ENCODE measurements at places on chromosomes 6 and 20.

- no peak for DNase-seq
Measured at GRCh38 chr6:67898875-67899274, 736.2 kb upstream of the ADGRB3 start.

DNA sequence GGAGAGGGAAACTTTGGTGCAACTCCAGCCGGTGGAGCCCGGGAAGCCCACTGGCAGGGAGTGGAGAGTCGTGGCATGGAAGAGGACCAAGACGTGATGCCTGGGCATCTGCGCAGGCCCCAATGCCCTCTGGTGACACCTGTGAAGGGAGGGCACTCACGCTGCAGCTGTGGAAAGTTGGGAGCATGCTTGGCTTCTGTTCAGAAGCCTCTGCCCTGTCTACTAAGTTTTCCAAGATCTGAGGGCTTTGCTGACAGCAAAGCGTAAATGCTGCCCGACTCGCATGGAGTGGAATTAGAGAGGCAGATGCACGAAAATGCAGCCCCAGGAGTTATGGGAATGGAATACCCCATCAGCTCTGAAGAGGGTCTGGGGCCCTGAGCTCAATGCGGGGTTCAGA, 75.7 kb downstream of the SYNDIG1 start:
- DNase-seq, result no peak

DNA sequence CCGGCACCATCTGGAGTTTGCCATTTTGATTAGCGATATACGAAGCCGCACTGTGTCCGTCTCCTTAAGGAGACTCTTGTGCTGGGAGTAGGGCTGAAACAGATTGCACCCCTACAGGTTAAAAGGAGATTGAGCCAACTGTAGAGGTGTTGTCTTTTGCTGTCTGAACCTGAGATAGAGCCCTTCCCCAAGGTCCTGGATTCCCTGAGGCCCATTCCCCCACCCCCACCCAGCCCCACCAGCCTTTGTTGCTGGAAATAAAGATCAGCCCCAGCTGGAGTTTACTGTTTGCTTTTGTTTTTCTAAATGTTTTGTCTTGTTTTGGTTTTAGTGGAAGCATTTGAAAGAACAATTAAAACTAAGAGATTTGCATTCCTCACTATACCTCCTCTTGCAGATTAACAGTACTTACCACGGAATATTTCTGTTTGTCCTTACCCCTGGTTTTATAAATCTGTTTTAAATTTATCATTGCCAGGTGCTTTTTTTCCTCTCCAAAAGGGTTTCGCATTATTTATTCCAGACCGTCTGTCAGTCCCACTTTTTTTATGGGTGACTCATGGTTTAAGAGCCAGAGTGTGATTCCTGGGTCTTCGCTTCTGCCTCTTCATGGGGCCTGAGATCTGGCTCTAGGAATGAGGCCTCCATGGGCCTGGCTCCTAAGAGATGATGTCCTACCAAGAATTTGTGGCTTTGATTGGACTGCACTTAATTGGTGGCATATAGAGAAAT, 169.2 kb downstream of the DTNBP1 start:
- no peak for DNase-seq

GRCh38 chr20:4138056-4138455, 122.7 kb upstream of the RNF24 start:
- no peak for DNase-seq

- DNase-seq, result no peak
Measured at GRCh38 chr20:22836211-22836610, 198.9 kb upstream of the SSTR4 start.

GRCh38 chr20:44706301-44707017, 8.7 kb upstream of the CCN5 start:
- DNase-seq, result no peak

- no peak for DNase-seq
Measured at GRCh38 chr6:37990762-37991525, 171.4 kb downstream of the ZFAND3 start.

- no peak for DNase-seq
Measured at GRCh38 chr6:62452586-62452985, 166.6 kb upstream of the KHDRBS2 start.

GRCh38 chr6:93624408-93624807, 205.0 kb upstream of the EPHA7 start:
- DNase-seq, result no peak

DNA sequence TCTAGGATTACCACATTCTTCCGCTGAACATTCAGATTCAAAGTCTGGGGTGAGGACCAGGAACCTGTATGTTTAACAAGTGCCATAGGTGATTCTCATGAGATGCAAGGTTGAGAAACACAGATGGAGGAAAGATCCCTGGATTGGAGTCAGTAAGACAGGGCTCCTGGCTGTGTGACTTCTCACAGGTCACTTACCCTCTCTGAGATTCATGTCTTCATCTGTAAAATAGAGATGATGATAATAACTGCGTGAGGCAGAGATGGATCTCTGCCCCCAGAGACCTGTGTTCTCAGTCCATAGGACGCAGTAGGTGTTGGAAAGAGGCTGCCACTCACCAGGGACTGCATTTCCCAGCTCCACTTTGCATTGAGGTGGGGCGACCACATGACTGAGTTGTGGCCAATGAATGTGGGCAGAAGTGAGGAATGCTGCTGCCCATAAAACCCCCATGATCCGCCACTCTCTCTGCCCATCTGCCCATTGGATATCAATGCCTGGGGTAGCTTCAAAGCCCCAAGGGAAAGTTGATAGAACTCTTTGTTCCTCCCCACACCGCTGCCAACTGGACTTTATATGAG, 13.6 kb upstream of the GDAP1L1 start:
- no peak for DNase-seq

DNA sequence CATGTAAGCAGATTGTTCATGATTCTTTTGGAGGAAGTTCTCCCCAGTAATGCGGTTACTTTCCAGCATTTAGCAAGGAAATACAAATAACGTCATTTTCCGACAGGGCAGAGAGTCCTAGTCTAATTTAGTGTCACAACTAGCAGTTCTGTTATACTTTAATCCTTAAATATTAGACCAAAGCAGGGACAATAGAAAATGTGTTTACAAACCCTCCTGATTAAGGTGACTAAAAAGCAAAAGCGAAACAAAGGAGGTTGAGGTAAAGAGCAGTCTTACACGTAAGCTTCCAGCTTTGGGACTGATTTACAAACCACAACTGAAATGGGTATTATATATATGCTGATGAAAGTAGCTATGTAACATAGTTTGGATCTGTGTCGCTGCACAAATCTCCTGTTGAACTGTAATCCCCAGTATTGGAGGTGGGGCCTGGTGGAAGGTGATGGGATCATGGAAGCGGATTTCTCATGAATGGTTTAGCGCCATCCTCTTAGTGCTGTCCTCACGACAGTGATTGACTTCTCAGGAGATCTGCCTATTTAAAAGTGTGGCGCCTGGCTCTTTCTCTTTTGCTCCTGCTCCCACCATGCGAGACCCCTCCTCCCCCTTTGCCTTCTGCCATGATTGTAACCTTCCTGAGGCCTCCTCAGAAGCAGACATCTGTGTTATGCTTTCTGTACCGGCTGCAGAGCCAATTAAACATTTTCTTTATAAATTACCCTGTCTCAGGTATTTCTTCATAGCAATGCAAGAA, 81.9 kb downstream of the PLCB1 start:
- no peak for DNase-seq

- no peak for DNase-seq
Measured at GRCh38 chr20:23925789-23926525, 46.4 kb upstream of the CST5 start.

GRCh38 chr6:154232013-154232910, 124.3 kb downstream of the IPCEF1 start:
- DNase-seq, result no peak

GRCh38 chr6:169411296-169411695, 157.7 kb upstream of the THBS2 start:
- DNase-seq, result no peak

- no peak for DNase-seq
Measured at GRCh38 chr6:131519670-131520436, 53.2 kb upstream of the ARG1 start.

GRCh38 chr6:27025351-27025750, 222.2 kb upstream of the PRSS16 start:
- no peak for DNase-seq

DNA sequence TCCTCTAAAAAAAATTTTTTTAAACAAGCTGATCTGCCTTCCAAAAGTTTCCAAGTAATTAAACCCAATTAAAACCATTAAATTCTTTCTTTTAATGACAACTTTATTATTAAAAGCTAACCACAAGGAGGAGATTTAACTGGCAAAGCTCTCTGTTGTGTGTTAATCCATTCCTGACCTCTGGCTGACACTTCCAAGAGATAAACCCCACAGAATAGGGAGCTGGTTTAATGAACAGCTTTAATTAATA, 230.8 kb downstream of the EYA2 start:
- DNase-seq, result no peak

DNA sequence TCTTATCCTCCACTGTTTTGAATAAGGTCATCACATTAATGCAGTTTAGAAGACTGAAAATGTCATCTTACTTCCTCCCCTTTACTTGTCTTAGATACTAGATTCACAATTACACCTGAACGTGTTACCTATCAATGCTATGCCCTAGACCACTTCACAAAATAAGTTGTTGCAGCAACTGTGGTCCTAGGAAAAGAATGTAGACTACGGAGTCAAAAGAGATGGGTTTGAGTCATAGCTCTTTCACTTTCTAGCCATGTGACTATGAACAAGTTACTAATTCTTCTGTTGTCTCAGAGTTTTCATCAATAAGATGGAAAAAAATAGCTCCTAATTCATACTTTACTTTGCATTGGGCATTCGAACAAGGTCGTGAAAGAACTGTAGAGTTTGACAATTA, 164.3 kb upstream of the PREP start:
- no peak for DNase-seq

GRCh38 chr6:39568896-39569295, 156.3 kb downstream of the KIF6 start:
- no peak for DNase-seq

DNA sequence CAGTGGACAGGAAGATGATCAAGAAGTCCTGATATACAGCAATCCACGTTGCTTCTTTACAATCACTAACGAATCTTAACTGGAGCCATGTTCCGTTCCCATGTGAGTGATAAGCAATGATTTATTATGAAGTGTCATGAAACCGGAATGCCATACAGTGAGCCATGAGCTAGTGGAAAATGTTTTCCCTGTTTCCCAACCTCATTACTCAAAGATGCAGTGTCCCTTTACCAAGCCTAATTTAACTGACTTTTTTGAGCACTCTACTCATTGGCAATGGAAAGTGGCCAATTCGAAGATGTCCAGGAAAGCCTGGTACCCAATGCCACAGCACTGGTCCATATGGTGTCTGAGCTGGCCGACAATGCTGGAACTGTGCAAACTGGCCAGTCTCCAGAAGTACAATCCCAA, 148.3 kb downstream of the ZNF217 start:
- DNase-seq, result no peak

DNA sequence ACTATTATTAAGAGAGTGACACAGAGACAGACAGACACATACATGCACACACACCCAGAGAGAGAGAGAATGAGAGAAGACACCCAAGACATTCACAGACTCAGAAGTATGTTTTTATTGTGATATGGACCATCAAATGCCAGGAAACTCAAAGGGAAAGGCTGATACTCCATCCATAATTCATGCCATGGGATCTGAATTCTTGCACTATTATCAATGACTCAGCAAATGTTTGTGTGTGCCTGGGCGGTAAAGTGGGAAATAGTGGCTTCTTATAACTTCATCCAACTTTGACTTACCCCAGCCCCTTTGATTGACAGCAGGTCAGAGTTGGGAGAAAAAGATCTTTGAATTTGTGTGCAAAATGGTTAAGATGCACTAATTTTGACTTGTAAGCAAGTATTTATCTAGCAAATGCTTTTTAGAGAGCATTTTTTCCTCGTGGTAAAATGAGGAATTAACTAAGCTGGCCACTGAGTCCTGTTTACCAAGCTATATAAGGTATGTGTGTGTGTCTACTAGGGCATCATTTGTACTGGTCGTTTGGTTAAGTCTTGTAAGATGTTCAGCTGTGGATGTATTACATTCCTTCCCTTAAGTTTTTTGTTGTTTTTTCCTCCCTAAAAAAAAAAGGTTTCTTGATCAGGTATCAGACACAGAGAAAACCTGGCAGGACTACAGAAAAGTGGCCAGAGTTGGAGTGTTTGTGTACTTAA, 3.0 kb upstream of the CCN2 start:
- no peak for DNase-seq

DNA sequence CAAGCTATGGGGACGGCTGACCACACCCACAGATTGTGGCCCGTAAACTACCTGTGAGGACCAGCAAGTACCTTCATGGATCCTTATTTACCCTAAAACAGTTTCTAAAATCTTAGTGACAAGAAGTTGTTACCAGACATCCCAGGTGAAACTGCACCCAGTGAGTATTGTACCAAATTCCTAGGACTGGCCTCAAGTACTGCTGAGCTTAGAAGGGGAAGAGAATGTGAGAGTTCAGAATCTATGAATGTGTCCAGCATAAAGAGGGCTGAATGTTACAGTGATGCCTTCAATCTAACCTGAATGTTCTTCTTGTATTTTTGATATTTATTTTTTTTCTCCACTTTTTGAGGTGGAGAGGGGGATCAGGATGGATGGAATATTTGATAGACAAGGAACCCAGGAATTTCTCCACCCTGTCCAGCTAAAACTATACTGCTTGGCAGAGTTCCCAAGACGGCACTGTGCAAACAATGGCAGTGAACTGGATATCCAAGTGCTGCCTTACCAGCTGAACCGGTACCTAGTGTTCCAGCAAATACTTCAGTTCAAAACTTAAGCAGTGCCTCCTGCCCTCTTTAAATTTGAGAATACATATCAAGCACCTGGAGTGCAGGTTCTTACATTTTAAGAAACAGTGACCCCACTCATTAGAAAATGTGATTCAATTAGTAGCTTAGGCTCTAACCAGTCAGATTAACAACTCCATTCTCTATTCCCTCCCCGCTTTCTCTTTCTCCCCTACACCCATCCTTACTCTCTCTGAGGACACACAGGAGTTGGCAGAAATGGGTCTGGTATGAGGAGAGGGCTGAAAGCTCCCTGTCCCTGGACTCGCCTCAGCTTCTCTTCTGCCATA, 427.3 kb upstream of the FLRT3 start:
- DNase-seq, result no peak

- no peak for DNase-seq
Measured at GRCh38 chr6:19391926-19392325, 445.2 kb upstream of the ID4 start.

DNA sequence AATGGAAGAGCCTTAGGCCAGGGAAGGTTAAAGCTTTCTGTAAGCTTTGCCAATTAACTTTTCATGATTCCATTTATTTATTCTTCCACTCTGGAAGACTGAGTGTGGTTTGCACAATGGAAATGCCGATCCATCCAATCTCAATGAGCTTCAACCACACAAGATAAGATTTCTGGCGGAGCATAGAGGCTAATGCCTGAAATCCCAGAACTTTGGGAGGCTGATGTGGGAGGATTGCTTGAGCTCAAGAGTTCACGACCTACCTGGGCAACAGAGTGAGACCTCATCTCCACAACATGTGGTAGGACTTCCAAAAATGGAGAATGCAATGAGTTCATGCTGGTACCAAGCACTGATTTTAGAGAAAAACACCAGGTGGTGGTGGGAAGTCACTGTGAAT, 6.2 kb downstream of the ENPP1 start:
- DNase-seq, result no peak

GRCh38 chr6:11212664-11213063, 19.8 kb downstream of the NEDD9 start:
- no peak for DNase-seq

GRCh38 chr6:40874495-40874894, 164.5 kb downstream of the UNC5CL start:
- no peak for DNase-seq

- no peak for DNase-seq
Measured at GRCh38 chr6:75472885-75473284, 20.7 kb downstream of the FILIP1 start.

GRCh38 chr6:75813476-75814250, 64.6 kb downstream of the MYO6 start:
- no peak for DNase-seq

GRCh38 chr20:17841751-17842215, 126.8 kb downstream of the SNX5 start:
- DNase-seq, result no peak
